Naive thymus-derived CD4-positive, alpha-beta T cell (primary cell): ENCODE measurements at places on chromosomes 7 and 10. TPM values are rescaled to one million over a fixed set of nuclear protein-coding genes. Genes with fewer than 3 reads are reported as not detected.

The ZCWPW1 gene
- polyA plus RNA-seq: 5.9 TPM

The PDLIM1 gene
- 1.2 TPM for polyA plus RNA-seq

The TMEM213 gene
- not detected for polyA plus RNA-seq

The NME8 gene
- polyA plus RNA-seq: not detected

The RGR gene
- not detected for polyA plus RNA-seq

The UCN3 gene
- polyA plus RNA-seq: not detected

The EPHA1 gene
- polyA plus RNA-seq: 41.4 TPM

The STEAP2 gene
- not detected for polyA plus RNA-seq

The OR2A42 gene
- not detected for polyA plus RNA-seq

The FAM131B gene
- not detected for polyA plus RNA-seq

The FFAR4 gene
- polyA plus RNA-seq: not detected

The FKBP6 gene
- not detected for polyA plus RNA-seq

The MEPCE gene
- polyA plus RNA-seq: 12.2 TPM

DNA sequence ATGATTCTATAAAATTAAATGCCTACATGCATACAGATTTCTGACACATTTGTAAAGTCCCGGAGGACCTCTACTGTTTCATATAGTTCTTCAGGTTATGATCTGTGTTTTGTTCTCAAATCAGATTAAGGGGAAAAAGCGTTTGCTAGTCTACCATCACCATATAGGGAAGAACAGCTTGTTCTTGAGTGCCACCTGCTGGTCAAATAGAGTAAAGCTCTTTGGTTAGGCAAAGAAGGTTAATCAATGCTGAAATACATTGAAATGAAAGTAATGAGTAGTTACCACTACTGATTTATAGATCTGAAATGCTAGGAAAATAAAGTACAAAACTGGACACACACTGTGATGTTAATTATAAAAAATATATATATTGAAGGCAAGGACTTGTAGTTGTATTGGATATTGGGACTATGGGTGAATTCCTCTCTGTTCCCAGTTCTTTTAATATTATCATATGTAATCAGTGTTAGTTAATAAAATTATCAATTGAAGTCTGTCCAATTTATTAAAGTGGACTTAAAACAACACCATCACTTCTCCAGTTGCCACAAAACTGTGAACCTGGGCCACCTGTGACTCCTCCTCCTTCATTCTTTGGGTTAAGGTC lies 72.6 kb upstream of the PDLIM1 start:
- peak; percentile 59 for DNase-seq

DNA sequence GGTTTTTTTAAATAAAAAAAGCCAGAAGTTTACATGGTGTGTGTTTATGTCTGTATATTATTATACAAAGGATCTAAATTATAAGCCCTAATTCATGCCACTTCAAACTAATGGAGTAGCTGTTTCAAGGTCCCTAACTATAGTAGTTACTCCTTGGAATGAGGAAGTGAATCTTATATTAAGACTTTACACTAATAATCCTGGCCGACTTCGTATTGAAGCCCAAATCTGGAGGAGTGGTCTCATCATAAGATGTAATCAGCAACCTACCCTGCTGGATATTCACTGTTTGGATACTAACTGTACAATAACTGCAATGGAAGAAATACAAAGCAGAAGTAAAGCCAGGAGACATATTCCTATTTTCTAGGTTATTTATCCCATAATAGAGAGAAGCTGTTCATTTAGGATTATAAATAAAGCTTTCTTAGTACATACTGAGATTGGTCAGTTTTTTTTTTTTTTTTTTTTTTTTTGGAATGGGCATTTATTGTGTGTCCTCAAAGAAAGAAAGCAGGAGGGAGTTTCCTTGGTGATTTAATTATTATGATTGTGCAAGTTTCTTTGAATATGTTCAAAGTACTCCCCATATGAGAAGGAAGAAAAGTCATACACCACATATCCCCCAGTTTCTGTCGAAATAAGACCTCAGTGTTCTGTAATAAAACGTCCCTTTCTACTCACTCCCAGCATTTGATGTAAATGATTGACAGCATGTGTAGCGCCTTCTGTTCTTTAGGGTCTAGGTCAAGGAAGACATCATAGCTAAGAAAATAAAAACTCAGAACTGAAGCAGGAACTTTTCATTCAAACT lies 397.8 kb downstream of the EXOC4 start:
- DNase-seq: no peak

DNA sequence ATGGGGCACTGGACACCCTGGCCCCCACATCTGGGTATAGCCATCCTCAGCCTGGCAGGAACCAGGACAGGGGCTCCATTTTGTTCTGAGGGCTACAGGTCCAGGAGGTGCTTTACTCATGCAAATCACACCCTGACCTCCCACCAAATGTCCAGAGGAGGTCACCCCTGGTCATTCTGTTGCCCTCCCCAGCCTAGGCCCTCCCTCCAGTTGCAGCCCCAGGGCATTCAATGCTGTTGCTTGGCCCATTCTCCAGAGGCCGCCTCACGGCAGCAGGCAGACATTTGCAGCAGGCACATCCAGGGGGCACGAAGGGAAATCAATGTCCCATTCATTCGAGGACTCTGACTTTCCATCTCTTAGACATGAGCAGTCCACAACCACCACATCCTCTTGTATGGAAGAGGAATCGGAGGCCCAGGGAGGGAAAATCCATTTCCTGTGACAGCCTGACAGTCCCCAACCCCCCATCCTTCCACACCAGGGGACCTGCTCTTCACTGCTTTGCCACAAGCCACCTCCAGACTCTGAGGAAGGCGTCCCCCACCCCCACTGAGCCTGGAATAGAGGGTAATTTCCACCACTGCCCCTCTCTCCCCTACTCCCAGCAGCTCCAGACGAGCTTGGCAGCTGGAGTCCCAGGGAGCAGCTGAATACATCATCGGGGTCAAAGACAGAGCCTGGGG lies 76.2 kb upstream of the UNC5B start:
- DNase-seq: no peak

- DNase-seq: no peak
These were observed 14.0 kb upstream of the KPNA7 start for GRCh38 chr7:99221866-99222265.

DNA sequence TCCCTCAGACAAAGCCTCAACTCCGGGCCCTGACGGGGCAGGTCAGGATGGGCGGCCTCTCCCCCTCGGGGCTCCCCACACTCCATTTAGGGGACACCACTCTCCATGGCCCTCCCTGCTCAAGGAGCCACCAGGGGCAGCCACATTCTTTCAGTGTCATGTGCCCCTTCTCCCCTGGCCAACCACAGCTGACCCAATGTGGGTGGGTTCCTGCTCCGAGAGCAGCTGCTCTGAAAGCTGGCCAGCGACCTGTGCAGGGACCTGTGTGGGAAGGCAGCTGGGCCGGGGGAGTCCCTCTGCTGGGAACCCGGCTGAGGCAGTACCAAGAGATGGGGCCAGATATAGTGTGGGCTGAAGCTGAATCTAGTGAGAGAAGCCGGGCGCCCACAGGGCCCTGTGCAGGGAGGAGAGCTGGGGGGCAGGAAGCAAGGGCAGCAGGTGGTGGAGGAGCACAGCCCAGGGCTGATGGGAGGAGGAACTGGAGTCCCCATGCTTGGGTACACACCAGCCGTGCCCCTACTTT lies 40.6 kb upstream of the NPFFR1 start:
- DNase-seq: no peak

GRCh38 chr10:132274581-132274980 lies 33.2 kb downstream of the STK32C start:
- no peak for DNase-seq

DNA sequence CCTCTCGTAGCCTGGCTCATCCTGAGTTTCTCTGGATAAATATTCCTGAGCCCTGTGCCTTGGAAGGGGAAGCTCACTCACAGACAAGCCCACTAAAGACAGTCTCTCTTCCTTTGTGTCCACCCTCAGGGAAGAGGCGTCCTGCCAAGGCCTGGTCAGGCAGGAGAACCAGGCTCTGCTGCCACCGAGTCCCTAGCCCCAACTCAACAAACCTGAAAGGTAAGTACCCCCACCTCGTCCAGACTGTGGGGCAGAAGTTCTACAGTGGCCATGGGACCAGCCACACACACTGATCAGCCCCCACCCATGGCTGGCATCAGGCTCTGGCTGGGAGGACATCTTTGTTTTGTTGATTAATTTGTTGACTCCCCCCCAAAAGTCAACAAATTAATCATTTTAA lies 2.8 kb downstream of the GPR15LG start:
- DNase-seq: no peak

- DNase-seq: no peak
These were observed 204.1 kb downstream of the EBF3 start for GRCh38 chr10:129760003-129760315.

DNA sequence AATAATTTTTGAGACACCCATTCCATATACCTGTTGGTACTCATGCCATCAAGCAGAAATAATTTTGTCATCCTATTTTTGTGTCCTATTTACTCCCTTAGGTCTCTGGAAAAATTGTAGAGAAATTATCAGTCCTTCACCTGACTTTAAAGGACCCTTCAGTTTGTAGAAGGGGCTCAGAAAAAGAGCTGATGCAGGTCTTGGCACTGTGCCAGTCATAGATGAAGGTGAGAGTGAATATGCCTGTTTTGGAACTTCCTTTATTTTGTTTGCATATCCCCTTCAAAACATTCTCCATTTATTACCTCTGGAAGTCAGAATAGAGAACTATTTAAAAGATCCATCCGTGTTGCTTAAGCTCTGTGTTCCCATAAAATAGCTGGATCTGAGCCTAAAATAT lies 321.0 kb upstream of the TPK1 start:
- DNase-seq: no peak

DNA sequence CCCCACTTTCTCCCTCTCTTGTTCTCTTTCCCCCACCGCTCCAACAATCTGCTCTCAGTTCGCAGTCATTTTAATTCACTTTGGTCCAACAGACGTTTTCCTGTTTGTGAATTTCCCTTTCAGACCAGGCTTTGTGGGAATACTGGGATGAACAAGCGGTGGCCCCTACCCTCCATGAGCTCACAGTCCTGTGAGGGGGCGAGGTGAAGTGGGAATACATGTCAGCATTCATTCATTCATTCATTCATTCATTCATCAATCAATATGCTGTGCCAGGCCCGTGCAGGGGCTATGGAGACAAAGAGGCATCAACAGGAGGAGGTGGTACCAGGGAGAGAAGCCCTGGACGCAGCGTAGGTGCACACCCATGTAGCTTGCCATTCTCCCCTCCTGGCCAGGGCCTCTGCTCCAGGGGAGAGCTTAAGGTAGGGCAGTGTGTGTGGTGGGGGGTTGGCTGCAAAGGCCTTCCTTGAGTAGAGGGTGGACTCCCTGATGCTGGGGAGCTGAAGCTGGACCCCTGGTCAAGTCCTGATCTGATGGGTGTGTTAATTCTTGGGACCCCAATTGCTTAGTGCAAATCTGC lies 16.1 kb downstream of the PRF1 start:
- no peak for DNase-seq

- no peak for DNase-seq
These were observed 250.4 kb downstream of the RNLS start for GRCh38 chr10:88332503-88333247.

- no peak for DNase-seq
These were observed 28.8 kb downstream of the CACUL1 start for GRCh38 chr10:118725886-118726500.

GRCh38 chr10:82661701-82662100 lies 786.7 kb downstream of the NRG3 start:
- no peak for DNase-seq

- no peak for DNase-seq
These were observed 3.3 kb downstream of the MUC3A start for GRCh38 chr7:100952641-100953040.

DNA sequence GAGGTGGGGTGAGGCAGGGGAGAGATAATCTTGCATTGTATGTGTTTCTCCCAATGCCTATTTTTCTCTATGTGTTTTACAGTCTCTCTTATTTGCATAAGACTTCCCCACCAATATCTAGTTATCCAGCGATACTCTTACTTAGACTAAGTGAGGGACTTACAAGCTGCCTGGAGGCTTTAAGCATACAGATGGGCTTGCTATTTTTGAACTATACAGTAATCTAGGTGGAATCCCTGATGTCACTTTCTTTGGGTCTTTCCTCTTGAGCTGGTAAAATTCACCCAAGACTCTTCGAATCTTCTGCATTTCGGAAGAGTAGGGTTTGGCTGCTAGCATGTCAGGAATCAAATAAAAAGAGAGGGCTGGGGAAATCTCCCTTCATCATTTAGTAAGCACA lies 76.6 kb downstream of the NDUFB2 start:
- no peak for DNase-seq

GRCh38 chr10:71435571-71436267 lies 39.0 kb downstream of the CDH23 start:
- no peak for DNase-seq

DNA sequence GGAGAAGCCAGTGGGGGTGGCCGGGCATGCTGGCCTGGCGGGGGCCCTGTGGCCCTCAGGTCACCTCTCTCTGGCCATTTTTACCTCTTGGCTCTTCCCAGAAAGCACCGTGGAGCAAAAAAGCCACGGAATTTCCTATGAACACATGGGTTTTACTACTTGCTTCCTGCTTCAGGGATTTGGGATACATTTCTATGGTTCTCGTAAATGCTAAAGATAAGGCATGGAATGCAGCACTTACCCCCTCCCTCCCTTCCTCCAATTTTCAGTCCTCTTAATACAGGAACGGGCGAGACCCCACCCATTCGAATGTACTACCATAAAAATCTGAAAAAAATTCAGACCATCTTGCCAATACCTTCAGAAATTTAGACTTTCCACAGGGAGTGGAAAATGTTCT lies 279.7 kb downstream of the ARHGAP12 start:
- no peak for DNase-seq

GRCh38 chr7:158549176-158549615 lies 38.4 kb downstream of the PTPRN2 start:
- DNase-seq: no peak

GRCh38 chr10:89738551-89739209 lies 37.3 kb downstream of the KIF20B start:
- no peak for DNase-seq

DNA sequence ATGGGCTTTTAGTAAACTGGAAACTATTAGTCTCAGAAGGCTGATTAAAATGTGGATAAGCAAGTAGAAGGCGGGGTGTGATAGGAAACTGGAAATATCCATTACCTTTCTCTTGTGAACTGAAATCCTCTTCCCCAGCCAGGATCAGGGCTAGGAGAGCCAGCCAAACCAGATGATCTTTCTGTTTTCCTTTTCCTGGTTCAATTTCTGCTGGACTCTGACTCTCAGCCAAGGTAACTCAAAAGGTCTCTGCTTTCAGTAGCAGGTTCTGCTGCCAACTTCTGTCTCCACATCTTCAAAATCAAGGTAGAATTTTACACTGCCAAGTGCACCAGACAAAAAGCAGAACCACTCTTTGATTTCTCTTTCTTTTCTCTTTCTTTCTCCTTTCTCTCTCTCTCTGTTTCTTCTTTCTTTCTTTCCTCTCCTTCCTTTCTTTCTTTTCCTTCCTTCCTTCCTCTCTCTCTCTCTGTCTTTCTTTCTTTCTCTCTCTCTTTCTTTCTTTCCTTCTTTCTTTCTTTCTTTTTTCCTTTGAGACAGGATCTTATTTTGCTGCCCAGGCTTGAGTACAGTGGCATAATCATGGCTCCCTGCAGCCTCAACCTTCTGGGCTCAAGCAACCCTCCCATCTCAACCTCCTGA lies 30.8 kb downstream of the OTUD1 start:
- DNase-seq: no peak

DNA sequence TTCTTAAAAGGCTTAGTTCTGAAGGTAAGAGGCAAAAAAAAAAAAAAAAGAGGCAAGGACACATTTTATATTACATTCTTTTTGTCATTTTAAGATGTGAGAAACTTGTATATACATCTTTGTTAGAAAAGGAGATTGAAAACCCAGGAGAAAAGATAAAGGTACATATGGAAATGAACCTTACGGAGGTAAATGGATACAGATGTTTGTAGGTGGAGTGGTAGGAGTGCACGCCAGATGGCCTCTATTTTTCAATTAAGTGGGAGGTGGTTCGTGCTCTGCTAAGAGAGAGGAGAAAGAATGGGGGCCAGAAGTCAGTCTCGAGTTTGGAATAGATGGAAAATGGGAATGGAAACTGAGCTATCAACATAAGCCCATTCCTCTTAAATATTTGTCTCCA lies 622.5 kb upstream of the GHITM start:
- no peak for DNase-seq
